Frontal cortex (tissue), 4 donors: ENCODE measurements at places on chromosomes 2 and 18. TPM values are rescaled to one million over a fixed set of nuclear protein-coding genes. Genes with fewer than 3 reads are reported as not detected.

GRCh38 chr2:76640905-76641304 lies 881.3 kb downstream of the LRRTM4 start:
- DNase-seq: peak; percentile 13

GRCh38 chr2:153940511-153940910 lies 68.8 kb downstream of the GALNT13 start:
- no peak for DNase-seq

Gene DNAJC5G
- total RNA-seq: not detected

DNA sequence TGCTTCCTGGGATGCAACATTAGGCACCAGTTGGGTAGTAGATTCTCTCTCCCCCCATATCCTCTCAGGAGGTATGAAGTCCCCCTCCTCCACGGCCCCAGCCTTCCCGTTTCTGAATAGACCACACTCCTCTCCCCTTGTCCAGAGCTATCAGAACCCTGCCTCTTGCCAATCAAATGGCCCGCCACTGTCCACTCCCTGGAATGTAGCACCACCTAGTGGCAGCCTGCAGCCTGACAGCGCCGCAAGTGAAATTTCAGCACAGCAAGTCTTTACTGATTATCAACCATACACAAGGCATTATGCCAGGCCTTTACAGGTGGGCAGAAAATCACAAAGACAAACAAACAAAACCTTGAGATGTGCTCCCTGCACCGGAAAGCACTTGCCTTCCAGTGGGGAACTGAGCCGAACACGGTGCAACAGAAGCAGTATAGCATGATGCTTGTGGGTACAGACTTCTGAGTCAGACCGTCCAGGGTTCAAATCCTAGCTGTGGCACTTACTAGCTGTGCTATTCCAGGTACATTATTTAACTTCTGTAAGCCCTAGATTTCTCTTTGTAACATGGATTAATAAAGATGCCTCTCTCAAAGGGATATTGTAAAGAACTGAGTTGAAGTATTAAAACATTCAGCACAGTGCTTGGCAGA lies 174.0 kb downstream of the SMAD2 start:
- peak; percentile 59 for DNase-seq

Gene DPY30
- 69.3 TPM for total RNA-seq

DNA sequence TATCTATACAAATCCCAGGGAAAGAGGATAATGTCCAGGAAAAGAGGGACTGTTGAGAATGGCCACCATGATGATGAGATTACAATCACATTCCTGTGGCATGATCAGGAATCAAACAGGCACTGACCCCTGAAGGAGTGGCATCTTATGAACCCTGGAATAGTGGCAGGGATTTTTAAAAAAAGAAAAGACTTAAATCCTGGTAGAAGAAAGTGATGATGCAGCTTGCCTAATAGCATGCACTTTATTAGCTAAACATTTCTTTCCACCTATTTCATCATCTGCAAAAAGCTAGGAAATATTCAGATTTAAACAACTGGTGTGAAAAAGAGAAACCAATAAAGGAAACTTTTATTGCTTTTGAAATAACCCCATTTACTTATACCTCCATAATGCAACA lies 87.2 kb upstream of the FSHR start:
- DNase-seq: no peak

DNA sequence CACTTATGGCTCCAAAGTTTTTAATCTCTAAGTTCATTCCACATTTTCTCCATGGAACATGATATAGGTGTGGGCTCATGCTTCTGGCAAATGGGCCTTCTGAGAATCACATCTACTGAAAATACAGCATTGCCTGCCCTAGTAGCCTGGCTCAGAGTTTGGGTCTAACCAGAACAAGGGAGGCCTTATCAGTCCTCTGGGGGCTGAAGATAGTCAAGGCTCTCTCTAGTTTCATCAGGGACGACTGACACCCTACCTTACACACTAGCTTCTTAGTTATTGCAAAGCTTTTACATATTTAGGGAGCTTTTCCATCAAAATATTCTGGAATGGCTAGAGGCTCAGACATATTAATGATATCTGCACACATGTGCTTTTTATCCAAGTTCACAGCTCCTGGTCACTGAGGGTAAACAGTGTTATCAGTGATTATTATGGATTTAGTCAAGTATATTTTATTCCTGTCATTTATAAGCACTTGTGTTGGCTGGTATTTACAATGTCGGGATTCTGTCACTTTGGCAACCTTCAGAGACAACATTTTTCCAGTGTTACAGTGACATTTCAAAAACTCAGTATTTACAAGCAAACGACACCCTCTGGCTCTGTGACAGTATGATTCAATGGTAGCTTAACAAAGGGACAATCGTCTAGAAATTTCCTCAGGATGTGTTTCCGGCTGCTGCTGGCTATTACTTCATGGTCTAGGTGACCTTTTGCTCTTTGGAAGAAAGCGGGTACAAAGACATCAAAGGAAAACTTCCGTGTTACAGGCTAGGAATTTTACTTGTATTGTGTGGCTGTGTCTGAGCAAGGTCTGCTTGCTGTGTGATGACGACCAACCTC lies 200.6 kb downstream of the TCF4 start:
- no peak for DNase-seq
